Activated CD4-positive, alpha-beta T cell treated with anti-CD3 and anti-CD28 coated beads, Interleukin-2, amount 50 U/mL, for 4 hours (primary cell): ENCODE measurements at places on chromosomes 11 and 22.

DNA sequence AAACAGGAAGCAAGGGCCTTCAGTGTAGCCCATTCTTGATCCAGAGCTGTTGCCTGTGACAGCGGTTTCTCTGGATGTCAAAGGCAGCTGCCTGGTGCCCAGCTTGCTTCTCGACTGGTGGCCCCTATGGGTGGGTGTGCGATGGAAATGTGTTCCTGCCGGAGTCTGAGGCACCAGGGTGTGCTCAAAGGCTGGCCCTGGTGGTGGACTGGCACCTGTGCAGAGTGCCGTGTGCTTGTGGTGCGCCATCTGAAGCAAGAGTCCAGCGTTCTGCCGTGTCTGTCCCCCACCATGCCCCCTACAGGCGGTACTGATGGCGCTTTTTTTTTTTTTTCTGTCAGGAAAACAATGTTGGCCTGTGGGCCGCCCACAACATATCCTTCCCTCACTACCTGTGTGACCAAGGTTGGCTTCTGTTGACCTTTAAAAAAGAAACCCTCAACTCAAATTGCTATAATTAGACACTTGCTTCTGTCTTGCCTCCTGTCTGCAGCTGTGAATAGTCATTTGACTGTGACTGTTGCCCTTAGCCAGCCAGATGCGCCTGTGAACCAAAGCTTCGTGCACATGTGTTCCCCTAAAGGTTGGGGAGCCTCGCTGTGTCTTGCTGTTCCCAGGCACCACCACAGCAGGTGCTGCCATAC, 4.7 kb upstream of the RANBP1 start:
- no peak for DNase-seq

DNA sequence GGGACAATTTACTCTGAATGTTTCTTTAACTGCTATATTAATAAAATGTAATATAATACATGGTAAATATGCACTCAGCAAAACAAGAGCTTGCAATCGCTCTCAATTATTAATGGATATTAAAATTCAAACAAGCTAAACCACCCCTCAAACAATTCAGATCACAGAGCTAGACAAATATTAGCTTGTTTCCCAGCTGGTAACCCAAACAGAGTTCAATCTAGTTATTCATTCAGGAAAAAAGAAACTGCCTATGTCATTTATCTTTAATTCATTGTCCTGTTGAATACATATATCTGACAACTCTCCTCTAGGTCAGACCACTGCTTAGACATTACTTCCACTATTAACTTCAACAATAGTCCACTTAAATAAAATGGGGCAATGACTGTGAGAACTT, 78.7 kb downstream of the SERGEF start:
- DNase-seq = no peak

DNA sequence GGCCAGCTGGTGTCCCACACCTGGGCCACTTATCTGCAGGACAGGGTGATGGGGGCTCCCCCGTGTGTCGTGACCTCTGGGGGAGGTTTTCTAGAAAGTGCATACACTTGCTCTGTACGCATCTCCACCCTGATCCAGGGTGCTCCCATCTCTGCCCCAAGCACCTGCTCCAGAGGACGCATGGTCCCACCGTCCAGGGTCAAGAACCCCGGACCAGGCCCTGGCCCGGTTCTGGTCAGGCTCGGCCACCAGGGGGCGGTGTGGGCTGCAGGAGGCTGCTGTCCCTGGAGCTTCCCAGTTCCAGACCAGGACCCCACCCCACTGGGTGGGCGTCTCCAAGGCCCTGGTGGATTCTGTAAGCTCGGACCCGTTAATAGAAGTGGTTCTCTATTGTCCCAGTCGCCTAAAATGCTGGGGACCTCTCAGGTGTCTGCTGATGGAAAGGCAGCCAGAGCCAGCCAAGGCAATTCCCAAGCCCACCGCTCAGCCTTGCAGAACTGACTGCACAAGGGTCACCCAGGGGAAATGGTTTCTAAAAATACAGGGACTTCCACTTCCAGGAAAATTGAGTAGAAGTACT, 34.7 kb upstream of the SEPTIN5 start:
- peak; percentile 37 for DNase-seq

DNA sequence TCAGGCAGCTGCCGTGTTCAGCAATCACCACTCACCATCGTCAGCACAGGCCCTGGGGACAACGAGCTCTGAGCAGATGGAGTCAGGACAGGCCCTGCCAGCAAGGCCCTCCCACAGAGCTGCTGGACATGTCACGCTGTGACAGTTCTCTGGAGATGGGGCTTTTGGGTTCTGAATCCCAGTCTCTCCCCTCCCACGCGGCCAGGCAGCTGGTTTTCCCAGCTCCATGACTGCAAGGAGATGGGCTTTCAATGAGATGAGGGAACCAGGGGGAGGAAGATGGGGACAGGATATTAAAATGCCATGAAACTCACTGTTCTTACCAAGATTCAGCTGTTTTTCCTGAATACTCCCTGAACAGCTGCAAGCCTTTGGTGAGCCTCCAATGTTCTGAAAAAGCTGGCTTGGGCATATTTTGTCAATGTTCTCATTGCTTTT, 305.9 kb downstream of the BRD1 start:
- no peak for DNase-seq

GRCh38 chr11:77435972-77436371, 37.9 kb downstream of the PAK1 start:
- DNase-seq = no peak

DNA sequence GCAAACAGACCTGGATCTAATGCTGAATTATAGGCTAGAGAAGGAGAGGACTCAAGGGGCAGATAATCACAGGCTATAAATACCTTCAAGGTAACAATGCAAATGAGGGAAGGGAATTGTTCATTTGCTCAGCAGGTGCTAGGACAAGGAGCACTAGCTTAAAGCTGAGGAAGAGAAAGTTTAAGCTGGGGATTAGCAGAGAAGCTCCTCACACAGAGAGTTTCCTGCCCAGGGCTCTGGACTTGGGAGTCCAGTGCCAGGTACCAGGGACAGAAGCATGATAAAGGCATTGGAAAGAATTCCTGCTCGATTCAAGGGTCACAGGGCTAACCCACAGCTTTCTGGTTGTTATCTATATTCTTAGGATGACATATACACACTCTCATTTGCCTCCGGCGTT, 509.9 kb downstream of the NTM start:
- no peak for DNase-seq

DNA sequence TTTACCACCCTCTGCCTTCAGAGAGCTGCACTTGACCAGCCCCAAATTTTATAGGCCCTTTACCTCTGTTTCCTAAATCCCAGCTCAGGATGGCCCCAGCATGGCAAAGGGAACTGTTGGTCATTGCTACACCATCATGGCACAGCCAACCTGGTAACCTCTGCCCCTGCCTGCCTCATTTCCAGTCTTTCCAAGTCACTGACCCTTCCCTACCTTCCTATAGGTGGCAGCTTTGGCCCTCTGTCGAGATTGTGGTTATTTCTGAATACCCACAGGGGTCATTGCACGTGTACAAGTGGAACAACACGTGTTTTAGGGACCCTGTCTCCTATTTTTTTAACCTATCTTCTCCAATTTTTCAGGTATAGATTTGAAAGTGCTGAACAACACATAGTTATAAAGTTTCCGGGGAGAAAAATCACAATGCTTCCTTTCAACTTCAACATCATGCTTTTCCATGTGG, 2.8 kb downstream of the GALNT18 start:
- DNase-seq = no peak

GRCh38 chr11:86565801-86566312, 106.6 kb downstream of the ME3 start:
- DNase-seq = no peak

- peak; percentile 58 for DNase-seq
These were observed 268.4 kb downstream of the ETS1 start for GRCh38 chr11:128318856-128319474.

GRCh38 chr22:49364398-49364797, 463.3 kb downstream of the BRD1 start:
- DNase-seq = no peak

DNA sequence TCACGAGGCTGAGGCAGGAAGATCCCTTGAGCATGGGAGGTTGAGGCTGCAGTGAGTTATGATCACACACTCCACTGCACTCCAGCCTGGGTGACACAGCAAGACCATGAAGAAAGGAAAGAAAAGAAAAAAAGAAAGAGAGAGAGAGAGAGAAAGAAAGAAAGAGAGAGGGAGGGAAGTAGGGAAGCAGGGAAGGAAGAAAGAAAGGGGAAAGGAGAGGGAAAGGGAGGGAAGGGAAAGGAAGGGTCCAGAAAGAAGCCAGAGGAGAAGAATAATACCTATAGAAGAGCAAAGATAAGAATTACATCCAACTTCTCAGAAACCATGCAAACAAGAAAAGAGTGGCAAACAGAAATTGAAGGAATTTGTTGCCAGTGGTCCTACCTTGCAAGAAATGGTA, 17.2 kb upstream of the ZFTA start:
- no peak for DNase-seq

DNA sequence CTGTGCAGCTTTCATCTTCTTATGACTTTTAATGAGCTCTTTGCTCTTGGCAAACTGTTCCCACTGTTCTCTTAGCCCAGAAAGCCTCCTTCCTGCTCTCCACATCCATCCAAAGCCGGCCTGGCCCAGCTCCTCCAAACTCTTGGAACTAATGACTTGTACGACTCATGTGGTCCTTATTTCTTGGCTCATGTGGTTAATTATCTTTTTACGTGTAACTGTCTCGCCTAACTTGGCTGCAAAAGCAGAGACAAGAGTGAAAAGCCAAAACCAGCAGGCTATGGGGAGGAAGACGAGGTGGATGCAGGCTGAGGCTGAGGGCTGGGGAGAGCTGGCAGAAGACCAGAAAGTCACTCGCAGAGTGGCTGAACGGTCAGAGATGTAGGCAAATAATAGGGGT, 5.5 kb downstream of the CSNK2A3 start:
- DNase-seq = no peak

GRCh38 chr11:393219-394033, 583 bp upstream of the PKP3 start:
- peak; percentile 38 for DNase-seq

- no peak for DNase-seq
These were observed 242.7 kb upstream of the NCAM1 start for GRCh38 chr11:112718483-112718882.

GRCh38 chr11:121225382-121225781, 67.2 kb upstream of the SC5D start:
- DNase-seq = no peak

GRCh38 chr11:50412832-50413231, 380.2 kb downstream of the OR4C45 start:
- no peak for DNase-seq

DNA sequence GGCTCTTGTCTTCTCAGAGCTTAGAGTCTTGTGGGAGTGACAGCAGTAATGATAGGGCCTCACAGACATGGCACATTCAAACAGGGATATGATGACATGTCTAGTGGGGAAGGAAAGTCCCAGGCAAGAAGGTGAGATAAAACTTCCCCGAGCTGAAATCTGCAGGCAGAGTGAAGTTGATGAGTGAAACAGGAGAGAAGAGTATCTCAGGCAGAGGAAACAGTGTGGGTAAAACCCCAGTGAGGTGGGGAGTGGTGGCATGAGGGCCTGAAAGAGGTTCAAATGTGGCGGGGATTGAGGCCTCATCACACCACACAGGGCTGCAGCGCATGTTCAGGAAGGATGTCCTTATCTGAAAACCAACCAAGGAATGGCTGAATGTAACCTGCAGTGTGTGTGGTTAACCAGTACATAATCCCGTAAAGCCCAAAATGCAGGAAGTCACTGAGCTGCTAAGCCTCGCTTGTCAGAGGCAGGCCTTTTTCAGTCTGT, 153.8 kb upstream of the E2F8 start:
- DNase-seq = no peak

DNA sequence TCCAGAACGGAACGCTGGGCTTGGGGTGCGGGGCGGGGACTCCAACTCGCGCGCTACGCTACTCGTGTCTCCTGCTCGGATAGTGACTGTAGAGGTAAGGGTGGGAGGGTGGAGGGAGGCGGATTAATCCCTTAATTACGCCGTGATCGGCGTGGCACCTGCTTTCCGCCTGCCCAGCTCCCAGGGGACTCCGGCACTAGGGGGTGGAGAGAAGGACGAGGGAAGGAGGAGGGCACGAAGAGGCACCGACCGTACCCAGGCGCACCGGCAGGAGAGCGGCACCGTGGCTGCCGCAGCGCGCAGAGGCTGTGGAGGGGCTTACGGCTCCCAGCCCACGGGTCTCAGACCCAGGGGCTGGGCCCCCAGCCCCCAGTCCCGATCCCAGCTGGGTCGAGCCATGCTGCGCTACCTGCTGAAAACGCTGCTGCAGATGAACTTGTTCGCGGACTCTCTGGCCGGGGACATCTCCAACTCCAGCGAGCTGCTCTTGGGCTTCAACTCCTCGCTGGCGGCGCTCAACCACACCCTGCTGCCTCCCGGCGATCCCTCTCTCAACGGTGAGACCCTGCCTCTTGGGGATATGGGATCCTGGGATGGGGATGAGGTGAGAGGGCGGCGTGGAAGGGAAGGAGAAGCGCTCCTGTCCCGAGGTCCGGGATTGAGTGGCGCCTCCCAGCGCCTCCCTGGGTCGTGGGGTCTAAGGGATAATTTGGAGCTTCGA, at the start of gene ROBO3:
TSS of gene ROBO3 (plus strand) at position 252 of the 721 bp plus-strand sequence. CDS start at position 398, 146 bp downstream.
- no peak for DNase-seq

DNA sequence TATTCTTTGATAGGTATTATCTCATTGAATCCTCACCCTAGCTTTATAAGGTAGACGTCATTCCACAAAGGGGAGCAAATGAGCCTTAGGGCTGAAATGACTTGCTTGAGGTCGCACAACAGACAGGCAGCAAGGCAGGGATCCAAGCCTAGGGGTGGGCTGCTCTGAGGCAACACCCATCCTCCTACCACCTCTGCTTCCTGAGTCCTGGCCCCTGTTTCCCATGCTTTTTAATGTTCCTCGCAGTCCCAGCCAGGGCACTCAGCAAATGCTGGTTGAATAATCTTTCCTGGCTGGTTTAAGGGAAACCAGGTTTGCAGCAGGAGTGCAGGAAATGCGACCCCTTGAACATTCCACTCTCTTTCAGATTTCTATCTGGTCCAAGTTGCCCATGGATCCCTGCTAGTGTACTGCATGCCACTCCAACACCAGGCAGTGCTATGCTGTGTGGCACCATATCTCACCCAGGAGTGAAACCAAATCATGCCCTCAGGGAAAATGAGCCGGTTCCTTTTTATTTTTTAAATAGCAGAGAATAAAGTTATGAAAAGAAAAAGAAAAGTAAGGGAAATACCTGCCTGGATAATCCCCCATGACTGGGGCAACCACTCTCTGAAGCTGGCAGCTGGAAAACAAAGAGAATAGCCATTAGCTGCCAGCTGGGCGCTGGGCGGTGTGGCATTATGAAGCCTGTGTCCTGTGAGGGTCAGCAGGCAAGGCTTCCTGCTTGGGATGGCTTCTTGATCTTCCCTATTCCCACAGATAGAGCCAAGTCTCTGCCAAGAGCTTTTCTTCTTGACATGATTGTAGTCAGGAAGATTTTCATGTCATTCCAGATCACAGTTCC, 21.8 kb downstream of the MICAL2 start:
- DNase-seq = no peak
